Caki2 (cell line): ENCODE measurements at places on chromosomes 2 and 18.
A peak's percentile ranks its signal among the peaks of the same experiment; 100 is the strongest.

- no peak for DNase-seq
Measured at GRCh38 chr2:83967854-83968253, 491.2 kb downstream of the SUCLG1 start.

DNA sequence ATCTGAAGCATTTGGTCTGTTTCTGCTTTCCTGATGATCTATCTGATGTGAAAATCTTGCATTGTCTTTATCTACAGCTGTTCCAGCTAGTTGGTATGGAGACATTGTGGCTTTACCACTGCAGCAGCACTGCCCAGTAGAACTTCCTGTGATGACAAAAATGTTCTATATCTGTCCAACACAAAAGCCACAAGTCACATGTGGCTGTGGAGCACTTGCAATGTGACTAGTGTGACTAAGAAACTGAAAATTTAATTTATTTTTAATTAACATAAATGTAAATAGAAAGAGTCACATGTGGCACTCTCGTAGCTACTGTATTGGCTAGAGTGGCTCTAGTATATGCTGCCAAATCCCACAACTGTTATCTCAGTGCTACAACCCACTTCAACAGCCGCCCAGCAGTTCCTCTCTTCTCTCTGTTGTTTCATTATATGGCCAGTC is 425.7 kb downstream of the SETBP1 start:
- DNase-seq = no peak

DNA sequence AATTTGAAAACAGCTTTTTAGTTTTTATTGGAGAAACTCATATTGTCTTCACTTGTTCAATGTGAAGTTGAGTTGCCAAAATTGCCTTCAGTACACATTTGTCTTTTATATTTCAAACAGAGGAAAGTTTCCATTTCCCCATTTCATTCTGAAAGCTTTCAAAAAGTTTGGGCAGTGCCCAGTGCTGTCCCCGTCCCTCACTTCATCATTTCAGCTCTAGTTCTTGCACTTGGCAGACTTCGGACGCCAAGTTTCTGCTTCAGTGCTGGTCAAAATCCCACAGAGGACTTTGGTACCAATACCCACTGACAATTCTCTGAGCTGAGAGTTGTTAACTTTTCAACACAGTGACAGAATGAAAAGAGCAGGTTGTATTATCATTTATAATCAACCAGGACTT is 43.4 kb upstream of the AQP4 start:
- no peak for DNase-seq

DNA sequence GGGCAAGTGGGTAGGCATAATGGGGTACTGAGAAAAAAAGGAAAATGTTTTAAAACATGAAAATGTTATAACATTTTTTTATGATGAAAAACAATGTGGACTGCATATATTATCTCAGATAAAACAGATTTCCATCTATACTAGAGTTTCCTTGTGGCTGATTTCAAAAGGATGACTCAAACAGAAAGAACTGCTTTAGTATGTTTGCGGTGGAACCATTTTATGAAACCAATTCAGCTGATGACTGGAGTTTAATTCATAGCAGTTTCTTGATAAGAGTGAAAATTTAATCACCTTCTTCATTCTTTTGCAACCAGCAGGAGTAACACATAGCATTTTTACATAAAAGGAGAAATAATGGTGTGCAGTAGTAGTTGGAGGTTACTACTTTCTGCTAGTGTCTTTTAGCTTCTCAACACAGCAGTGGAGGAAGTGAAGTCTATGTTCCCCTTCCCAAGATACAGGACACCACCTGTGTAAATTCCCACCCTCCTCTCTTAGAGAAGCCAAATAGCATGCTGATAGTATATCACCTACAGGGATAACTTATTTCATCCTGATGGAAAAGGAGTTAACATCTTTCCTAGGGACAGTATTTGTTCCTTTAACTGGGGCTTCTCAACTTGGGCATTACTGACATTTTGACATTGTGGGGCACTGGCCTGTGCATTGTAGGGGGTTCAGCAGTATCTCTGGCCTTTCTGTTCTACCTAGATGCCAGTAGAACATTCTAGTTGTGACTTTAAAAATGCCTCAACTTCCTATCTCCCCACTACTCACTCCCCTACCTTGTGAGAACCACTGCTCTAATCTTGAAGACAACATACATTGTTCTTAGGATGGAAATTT is 29.9 kb downstream of the PELI1 start:
- DNase-seq = peak; percentile 30

GRCh38 chr2:191171708-191172355 is 21.0 kb upstream of the STAT4 start:
- peak; percentile 86 for DNase-seq

DNA sequence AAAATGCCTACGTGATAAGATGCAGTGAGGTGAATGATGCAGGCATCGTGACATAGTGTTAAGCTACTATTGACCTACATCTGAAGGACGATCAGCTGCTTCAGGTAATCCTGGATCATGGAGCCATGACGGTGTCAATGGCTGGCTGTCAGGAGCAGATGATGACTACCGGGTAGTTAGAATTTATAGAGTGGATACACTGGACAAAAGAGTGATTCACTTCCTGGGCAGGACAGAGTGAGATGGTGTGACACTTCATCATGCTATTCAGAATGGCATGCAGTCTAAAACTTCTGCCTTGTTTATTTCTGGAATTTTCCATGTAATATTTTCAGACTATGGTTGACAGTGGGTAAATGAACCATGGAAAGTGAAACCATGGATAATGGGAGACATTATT is 29.5 kb downstream of the METTL8 start:
- DNase-seq = peak; percentile 27

GRCh38 chr2:199462956-199463692 is 5.4 kb upstream of the SATB2 start:
- peak; percentile 71 for DNase-seq

GRCh38 chr2:237156857-237157779 is 71.4 kb downstream of the COPS8 start:
- DNase-seq = no peak

GRCh38 chr2:85355521-85355920 is 952 bp downstream of the ELMOD3 start:
- DNase-seq = no peak

GRCh38 chr2:31413862-31414550 is 536 bp downstream of the XDH start:
- peak; percentile 45 for DNase-seq

DNA sequence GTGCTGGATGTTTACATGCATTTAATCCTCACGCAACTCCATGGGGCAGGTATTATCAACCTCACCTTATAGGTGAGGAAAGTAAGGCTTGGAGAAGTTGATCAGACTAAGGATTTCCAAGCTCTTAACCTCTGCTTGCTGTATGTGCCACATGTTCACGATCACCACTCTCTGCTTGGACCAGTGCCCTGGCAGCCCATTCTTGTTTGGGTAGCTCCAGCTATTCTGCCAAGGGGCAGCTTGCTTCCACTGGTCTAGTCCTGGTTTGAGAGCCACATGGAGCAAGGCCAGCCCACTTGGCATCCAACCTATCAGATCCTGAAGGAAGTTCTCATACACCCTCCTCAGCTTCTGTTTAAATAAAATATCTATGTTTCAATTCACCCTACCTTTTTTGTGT is 14.3 kb downstream of the PLB1 start:
- no peak for DNase-seq

GRCh38 chr2:147440734-147441133 is 404.1 kb upstream of the ACVR2A start:
- no peak for DNase-seq

- DNase-seq = no peak
Measured at GRCh38 chr2:230889911-230890601, 25.3 kb downstream of the ITM2C start.

- DNase-seq = no peak
Measured at GRCh38 chr2:153497938-153498629, 19.5 kb upstream of the RPRM start.

DNA sequence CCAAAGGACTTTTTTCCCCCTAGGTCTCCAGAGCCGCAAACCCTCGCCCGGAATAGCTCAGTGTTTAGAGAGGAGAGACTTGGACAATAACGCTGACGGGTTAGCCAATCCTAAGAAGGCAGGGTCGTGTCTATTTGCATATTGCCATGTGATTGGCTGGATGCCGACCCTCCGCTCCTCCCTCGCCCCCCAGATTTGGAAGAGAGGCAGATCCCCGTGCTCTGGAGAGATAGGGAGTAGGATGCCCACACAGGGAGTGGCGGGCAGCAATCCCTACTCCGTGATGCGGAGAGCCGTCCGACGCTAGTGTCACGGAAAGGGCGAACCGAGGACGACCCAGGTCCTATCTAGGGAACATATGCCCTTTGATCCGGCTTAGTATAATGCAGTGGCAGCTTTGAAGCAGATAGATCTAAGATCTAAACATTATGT is 1.4 kb downstream of the WNT6 start:
- peak; percentile 93 for DNase-seq

GRCh38 chr18:47689371-47689770 is 241.1 kb downstream of the SMAD2 start:
- DNase-seq = no peak

GRCh38 chr2:241120440-241120839 is 18.4 kb upstream of the MTERF4 start:
- DNase-seq = no peak

- no peak for DNase-seq
Measured at GRCh38 chr2:182852090-182852489, 14.3 kb downstream of the FRZB start.

DNA sequence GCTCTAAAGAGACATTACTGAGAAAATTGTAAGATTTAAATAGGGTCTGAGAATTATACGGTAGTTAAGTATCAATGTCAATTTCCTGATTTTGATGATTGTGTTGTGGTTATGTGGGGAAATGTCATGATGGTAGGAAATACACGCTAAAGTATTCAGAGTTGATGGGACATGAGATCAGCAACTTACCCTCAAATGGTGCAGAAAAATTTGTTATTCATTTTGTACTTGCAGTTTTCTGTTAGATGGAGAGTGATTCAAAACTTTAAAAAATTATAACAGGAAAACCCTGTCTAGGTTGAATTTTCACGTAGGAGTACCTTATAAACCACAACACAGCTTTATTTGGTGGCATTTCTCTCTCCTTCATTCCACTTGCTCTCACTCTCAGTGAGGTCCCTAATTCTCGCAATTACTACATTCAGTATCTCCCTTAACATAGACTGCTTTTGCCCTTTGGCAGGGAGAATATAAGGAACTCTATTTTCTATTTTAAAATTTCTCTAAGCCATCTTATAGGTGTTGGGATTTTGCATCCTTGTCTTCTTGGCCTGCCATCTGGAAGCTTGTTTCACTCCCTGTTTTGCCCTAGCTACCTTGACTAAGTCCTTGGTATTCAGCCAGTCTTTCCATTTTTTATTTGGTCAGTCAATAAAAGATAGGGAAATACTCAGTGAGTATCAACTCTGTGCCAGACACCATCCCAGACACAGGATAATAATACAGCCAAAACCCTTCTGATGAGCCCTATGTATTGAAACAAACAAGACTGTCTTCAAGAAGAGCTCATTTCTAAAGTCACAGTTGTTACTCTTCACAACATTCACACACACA is 550.6 kb upstream of the ACVR2A start:
- DNase-seq = no peak

DNA sequence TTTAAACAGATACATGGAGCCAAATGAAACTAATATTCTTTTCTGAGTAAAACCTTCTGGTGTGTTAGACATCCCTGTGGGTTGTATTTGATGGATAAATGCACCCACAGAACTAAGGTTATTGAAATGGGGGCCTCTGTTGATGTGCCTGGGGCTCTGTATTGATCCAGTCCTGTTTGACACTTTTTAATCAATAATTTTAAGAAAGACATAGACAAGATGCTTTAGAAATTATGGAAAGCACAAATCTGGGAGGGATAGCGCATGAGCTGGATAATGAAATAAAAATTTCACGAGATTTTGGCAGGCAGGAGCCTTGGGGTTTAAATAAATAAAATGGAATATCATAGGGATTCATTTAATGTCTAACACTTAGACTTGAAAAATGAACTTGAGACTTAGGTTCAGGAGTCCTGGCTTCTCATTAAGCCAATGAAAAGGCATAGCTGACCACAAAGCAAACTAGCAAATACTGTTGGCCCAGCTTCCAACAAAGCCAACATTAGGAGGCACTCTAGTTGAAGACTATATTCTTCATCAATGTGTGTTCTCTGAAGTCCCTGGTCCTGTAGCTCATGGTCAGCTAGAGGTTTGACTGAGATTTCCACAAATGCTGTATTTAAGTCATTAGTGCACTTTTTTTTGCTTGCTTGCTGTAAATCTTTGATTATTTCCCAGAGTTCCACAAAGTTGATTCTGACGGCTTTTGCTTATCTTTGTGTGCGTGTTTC is 64.2 kb upstream of the SH3RF3 start:
- no peak for DNase-seq

DNA sequence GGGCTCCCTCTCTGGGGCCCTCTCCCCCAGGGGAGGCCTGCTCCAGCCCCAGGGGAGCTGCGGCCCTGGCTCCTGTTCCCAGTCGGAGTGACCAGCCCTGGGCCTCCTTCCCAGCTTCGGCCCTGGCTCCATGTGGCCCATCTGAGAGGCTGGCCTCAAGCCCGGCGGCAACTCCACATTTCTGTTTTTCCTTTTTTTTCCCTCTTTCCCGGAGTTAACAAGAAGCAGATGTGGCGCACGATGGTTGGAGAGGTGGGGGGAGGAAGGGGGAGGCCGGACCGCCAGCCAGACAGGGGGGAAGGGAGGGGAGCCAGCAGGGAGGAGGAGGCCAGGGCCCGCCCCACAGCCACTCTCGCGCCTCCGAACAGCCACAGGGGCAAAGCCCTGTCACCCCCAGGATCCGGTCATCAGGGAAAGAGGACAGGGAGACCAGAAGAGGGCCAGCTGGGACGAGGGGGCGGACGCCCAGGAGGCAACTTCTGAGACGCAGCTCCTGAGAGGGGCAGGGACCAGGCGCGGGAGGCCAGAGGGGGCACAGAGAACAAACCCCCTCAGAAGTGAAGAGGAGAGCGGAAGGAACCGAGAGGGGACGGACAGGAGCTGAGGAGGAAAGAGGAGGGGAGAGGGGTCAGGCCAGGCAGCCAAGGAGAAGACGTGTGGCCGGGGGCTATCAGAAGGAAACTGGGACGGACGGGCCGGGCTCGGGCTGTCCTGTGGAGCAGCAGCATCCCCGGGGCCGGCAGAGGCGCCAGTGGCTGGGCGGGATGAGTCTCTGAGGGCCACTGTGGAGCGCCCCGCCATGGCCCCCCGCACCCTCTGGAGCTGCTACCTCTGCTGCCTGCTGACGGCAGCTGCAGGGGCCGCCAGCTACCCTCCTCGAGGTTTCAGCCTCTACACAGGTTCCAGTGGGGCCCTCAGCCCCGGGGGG is at the start of gene EMILIN1:
Gene EMILIN1, plus strand, starts transcription at position 349 of the 928 bp plus-strand sequence. Its CDS starts 451 bp downstream, at position 800.
- DNase-seq = no peak
